ENCODE measurements at places on chromosomes 13 and 19.

- DNase-seq, result no peak
These were observed 1.3 kb downstream of the PRKD2 start for GRCh38 chr19:46715620-46715974.

GRCh38 chr19:19081642-19082151, 17.9 kb downstream of the SLC25A42 start:
- DNase-seq, result no peak

DNA sequence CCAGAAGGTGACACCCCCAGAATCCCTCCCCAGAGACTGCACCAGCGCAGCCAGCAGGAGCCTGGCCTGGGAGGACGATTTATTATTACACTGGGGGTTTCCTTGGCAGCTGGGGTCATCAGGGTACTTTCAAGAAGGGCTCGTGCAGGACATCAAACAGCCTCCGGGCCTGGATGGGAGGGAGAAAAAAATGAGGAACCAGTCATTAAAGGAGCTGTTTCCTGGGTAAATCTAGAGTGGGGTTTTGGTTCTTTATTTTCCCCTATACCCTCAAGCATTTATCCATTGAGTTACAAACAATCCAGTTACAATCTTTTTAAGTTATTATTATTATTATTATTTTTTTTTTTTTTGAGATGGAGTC, 3.1 kb downstream of the POLR1G start:
- no peak for DNase-seq

- DNase-seq, result no peak
These were observed 43.7 kb upstream of the F7 start for GRCh38 chr13:113061796-113062425.

DNA sequence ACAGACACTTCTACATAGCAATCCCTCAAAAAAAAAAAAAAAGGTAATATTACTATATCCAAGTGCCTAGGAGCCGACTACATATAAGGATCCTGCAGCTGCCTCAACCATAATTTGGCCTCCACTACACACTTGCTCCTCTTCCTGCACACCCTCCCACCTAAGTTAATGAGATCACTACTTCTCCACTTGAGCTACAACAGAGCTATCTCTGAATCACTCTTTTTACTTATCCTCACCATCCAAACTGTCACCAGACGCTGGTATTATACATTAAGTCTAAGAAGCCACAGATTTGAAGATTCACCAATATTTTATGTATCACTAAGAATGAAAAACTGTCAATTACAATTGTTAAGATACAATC, 8.3 kb downstream of the OBI1 start:
- no peak for DNase-seq

GRCh38 chr13:100913143-100913542, 238.5 kb upstream of the TMTC4 start:
- no peak for DNase-seq

GRCh38 chr13:72726726-72727416, 558 bp downstream of the MZT1 start:
- DNase-seq, result peak; percentile 18

- no peak for DNase-seq
These were observed 14.3 kb upstream of the FKRP start for GRCh38 chr19:46731584-46731983.

- no peak for DNase-seq
These were observed 172.3 kb upstream of the HTR2A start for GRCh38 chr13:47069133-47069532.

DNA sequence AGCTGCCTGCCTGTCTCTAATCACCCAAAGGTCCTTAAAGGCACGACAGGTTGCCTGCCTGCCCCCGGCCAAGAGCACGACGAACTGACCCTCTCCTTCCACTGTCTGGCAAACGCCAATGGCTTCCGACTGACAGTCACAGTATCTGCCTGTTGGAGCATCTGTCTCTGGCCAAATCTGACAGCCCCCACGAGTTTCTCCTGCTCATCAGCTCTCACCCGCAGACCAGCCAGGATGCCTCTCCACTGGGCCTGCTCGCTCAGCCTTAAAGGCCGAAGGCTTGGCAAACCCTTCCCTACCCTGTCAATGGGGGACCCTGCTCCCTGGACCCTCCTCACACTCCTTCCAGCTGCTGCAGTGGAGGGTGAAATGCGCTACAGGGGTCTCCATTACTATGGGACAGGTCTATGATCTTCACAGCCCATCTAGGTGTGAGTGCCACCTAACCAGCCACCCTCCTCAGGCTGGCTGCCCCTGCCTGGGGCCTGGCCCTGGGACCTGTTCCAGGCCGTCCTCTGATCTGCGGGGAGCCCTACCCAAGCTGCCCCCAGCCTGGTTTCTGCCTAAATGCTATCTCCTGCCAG, 932 bp downstream of the FAM83E start:
- no peak for DNase-seq

DNA sequence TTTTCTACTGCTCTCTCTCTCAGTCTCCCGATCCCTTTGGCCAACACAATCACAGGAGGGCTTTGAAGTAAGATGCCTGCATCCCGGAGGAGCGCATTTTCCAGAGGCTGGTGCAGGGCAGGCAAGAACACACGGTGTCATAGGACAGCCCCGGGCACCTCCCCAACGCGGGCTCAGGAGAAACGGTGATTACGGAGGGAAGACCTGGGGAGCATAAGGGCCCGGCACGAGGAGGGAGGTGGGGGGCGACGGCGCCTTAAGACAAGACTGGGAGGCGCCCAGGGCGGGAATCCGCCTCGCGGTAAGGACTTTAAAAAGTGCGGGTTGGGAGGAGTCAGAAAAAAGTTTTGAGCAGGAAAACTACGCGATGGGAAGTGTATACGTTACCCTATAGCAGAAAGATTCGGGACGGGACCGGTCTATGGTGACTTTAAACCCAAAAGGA, 18.7 kb upstream of the ZNF888 start:
- peak; percentile 45 for DNase-seq

GRCh38 chr13:112715715-112716460, 26.1 kb downstream of the ATP11A start:
- no peak for DNase-seq

GRCh38 chr19:29389495-29389894, 136.3 kb upstream of the VSTM2B start:
- no peak for DNase-seq

- no peak for DNase-seq
These were observed 16.0 kb downstream of the SLC1A5 start for GRCh38 chr19:46772170-46773017.

- no peak for DNase-seq
These were observed 57.7 kb downstream of the ATP7B start for GRCh38 chr13:51953347-51954195.
